ENCODE measurements at places on chromosomes 13 and 19. TPM values are rescaled to one million over a fixed set of nuclear protein-coding genes. Genes with fewer than 3 reads are reported as not detected.

DNA sequence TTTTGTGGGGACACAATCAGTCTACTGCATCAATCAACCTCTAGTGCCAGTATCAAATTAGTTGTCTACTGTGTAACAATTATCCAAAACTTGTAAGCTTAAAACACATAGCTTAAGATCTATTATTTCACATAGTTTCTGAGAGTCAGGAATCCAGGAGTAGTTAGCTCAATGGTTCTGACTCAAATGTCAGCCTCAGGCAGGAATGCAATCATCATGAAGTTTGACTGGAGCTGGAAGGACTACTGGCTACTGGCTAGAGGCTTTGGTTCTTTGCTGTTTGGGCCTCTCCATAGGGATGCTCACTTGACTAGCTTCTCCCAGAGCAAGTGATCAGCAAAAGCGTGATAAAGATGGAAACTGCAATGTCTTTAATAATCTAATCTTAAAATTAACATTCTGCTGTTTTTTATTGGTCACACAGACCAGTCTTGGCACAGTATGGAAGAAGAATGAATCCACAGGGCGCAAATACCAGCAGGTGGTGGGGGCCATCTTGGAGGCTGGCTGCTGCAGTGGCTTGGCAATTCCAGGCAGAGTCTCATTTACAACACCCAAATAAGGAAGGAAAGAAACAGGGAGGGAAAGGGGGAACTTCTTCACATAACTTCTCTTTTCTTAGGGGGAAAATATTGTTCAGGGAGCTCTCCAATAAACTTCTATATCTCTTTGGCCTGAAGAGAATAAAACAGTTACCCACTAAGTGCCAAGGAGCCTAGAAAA, 15.7 kb downstream of the CAB39L start:
- no peak for DNase-seq

- peak; percentile 4 for DNase-seq
Observed at GRCh38 chr19:58479303-58479702, 3.2 kb downstream of the ZNF446 start.

DNA sequence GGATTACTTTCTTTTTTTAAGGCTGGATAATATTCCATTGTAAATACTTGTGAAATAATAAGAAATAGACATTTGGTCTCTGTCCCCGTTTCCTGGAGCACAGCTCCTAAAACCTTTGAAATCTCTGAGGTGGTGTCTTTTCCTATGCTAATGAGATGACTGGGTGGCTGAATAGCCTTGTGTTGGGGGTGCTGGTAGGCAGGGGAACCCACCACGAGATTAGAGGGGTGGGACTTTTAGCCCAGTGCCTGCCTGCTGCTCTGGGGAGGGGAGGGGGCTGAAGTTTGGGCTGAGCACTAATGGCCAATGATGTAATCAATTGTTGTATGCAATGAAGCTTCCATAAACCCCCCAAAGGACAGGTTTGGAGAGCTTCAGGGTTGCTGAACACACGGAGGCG, 175.7 kb downstream of the FGF9 start:
- no peak for DNase-seq

DNA sequence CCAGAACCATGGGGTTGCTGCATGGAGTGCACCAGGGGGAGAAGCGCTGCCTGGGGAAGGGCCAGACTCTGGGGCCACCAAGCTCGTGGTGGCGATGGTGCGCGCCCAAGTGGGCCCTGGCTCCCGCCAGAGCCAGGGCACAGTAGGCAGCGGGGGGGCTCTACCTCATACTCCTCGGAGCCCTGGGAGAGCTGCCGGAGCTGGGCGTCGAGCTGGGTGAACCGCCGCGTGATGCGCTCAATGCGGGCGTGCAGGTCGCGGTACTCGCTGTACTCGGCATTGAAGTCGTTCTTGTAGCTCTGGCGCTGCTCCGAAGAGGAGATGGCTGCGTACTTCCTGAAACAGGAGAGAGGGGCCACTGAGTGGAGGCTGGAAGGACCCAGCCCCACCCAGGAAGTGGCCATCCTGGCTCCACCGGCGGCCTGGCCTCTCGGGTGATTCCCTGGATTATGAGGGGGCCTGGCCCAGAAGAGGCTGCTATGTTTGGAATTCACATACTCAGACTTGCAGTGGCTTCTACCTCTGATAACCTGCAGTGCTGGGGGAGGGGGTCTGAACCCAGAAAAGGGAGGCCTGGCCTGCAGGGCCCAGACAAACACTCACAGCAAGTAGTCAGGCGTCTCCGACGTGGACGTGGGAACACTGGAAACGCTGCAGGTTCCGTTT, 8.3 kb upstream of the ISYNA1 start:
- no peak for DNase-seq

GRCh38 chr13:72149701-72150100, 282.7 kb upstream of the DACH1 start:
- no peak for DNase-seq

GRCh38 chr13:40568246-40569023, 98.0 kb downstream of the FOXO1 start:
- no peak for DNase-seq

- no peak for DNase-seq
Observed at GRCh38 chr13:110436276-110436675, 125.2 kb downstream of the RAB20 start.

DNA sequence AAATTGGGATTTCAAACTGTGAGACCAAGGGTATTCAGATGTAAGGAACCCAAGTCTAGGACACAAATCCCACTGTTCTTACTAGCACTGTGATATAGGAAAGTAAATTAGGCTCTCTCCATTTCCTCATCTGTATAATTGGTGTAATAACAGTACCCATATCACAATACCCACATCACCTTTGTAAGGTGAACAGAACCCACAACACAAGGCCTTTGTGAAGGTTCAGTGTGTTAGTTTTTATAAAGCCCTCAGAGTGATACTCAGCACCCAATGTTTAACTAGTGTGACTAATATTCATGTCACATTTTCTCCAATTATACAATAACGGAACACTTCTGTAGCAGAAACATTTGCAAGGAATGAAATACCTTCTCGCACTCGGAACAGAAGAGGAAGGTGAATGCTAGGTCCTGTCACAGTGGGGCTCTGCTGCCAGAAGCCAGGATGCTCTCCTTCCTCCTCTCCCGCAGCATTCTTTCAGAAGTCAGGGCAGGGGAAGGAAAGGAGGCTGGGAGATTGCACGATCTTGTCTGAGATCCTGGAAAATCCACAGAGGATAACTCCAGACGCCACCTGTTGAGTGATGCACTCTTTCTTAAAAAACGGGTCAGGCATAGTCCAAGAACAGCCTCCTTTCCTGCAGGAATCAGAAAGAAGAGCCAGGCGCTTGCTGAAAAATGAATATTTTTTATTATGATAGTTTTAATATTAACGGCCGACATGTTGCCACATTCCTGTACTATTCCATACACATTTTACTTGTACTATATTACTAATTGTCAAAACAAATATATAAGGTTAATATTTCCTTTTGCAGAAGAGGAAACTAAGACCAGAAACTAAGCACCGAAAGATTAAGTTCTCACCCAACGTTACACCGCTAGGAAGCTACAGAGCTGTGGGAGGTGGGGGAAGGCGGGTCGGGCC, 762 bp downstream of the ZNF45 start:
- DNase-seq, result peak; percentile 34

GRCh38 chr13:23391752-23392151, 41.8 kb downstream of the SACS start:
- no peak for DNase-seq

GAPDHS gene
- not detected for total RNA-seq

KLHL1 gene
- total RNA-seq, result not detected

Measured in bronchial epithelial cell (primary cell).